ENCODE measurements at places on chromosomes 16 and 17.
A peak's percentile ranks its signal among the peaks of the same experiment; 100 is the strongest.

- no peak for DNase-seq
Observed at GRCh38 chr16:55019419-55020131, 88.9 kb downstream of the IRX5 start.

GRCh38 chr16:29820730-29821642, 724 bp downstream of the MVP start:
- DNase-seq, result peak; percentile 35

DNA sequence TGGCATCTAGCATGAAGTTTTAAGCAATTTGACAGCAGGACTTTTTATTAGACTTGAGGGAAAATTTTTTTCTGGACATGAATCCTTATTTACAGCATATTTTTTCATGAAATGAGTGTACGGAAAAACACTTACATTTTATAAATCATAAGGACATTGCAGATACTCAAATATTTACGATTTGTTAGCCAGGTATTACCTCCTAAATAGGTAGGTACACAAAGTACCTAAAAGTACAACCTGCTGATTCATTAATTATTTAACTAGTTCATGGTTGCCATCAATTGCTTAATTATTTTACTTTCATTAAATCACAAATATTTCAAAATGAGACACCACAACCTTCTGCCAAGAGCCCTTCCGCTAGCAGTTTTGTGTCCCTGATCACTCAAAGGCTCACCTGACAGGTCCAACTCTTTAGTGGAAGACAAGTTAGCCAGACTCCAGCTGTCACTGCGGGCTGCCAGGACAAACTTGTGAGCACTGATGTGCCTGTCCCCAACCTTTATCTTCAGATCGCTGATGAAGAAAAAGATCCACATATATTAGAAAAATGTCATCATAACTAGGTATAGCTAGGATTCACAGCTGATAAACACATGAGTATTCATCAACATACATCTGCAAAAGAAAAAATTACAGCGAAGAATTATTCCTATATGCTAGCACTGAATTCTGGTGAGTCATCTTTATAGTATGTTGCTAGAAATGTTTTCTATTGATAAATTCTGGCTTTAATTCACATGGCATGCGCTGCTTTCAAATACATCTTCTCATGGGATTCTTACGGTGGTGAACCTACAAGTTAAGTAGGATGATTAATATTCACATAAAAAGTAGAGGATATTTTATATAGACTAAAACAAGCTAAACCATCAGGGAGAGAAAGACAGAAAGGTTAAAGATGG, 28.2 kb downstream of the ANKFY1 start:
- no peak for DNase-seq

- DNase-seq, result no peak
Observed at GRCh38 chr16:86572041-86572521, 5.5 kb downstream of the FOXC2 start.

GRCh38 chr17:1928976-1929375, 96.2 kb downstream of the RTN4RL1 start:
- no peak for DNase-seq

GRCh38 chr17:50354198-50354597, 8.3 kb downstream of the XYLT2 start:
- DNase-seq, result no peak

- no peak for DNase-seq
Observed at GRCh38 chr17:73895157-73895556, 250.9 kb upstream of the SDK2 start.

GRCh38 chr16:67528222-67528869, at the start of gene RIPOR1:
TSS of gene RIPOR1 (plus strand) at chr16:67528829. CDS start at chr16:67538447, 9,618 bp downstream.
- peak; percentile 44 for DNase-seq

DNA sequence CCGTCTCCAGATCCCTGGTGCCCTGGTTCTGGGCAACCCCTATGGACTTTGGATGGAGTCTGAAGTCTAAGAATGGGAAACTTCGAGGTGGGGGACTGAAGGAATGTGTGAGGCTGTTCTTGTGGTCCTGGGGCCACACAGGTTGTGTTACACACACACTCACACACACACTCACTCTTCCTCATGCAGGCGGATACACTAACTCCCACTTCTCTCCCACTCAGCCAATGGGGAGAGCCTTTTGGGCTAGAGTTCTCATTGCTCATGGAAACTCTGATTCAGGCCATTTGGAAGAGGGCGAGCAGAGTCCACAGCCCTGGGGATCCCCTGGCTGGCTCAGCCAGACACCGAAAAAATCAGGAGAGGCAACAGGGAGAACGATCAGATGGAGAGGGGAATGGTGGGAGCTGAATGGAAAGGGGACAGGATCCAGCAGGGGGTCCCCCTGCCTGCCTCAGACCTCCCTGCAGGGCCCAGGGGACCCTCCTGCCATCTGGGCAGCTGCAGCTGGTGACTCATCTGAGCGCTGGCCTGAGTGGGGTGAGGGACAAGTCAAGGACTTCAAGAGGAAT, 9.1 kb downstream of the IGFBP4 start:
- no peak for DNase-seq

- no peak for DNase-seq
Observed at GRCh38 chr17:68334393-68334792, 43.1 kb downstream of the ARSG start.

DNA sequence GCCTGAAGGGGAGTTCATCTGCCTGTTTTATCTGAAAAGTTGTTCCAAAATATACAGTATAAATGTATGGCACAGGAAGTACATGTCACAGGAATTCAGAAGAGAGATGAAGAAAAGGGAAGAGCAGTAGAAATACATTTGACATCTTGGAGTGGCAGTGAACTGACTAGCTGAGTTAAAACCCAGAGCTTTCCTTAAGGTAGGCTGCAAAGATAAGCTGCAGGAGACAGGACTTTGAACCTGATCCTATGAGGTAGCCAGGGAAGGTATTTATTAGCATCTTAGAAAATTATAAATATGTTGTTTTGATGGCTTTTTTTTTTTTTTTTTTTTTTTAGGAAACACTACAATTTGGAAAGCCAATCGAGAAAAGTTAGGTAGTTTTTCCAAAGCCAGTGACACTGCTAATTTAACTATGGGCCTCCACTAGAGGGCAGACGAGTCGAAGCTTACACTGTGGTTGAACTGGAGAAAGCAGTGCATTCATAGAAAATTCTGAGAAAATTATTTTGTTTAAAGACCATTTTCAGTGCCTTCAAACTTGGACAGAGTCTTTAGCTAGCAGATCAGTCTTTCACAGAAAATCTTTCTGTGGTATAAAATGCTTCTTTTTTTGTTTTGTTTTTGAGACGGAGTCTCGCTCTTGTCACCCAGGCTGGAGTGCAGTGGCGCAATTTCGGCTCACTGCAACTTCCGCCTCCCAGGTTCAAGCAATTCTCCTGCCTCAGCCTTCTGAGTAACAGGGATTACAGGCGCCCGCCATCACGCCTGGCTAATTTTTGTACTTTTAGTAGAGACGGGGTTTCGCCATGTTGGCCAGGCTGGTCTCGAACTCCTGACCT, 122.3 kb downstream of the SSH2 start:
- DNase-seq, result peak; percentile 55

- no peak for DNase-seq
Observed at GRCh38 chr17:17540935-17541639, 44.9 kb upstream of the RASD1 start.

DNA sequence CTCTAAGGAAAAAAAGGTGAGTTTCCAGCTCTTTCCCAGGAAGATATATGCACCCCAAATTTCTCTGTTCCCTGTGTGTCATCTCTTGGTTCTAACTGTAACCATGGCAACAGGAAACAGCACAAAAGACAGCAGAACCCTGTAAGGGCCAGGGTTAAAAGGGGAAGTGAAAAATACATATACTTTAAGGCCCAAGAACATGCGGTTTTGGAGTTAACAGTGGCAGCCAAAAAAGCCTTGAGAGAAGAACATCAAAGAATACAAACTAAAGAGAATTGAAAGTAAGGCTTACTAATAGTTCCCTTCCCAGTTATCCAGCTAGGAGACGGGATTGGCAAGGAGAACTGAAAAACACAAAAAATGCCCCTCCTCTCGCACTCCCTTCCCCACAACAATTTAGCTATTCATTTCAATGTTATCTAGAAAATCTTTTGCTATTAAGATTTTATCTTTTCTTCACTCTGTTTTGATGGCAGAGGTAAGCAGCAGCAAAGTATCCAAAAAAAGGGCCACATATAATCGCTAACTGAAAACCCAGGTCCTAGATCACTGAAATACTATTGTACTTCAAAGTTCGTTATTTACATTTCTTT, 1.5 kb downstream of the SPOP start:
- DNase-seq, result no peak

- DNase-seq, result no peak
Observed at GRCh38 chr17:72122010-72122764, 1.4 kb downstream of the SOX9 start.

All from CD8-positive, alpha-beta memory T cell (primary cell).